Stimulated activated CD8-positive, alpha-beta memory T cell treated with anti-CD3 and anti-CD28 coated beads, Interleukin-12 subunit alpha, Interleukin-12 subunit beta, amount 100 ng/mL, for 4 hours (primary cell): ENCODE measurements at places on chromosomes 3 and 15.

GRCh38 chr3:29887451-29887850 is 606.6 kb downstream of the RBMS3 start:
- DNase-seq: no peak

GRCh38 chr3:87246662-87247429 is 19.7 kb downstream of the CHMP2B start:
- no peak for DNase-seq

DNA sequence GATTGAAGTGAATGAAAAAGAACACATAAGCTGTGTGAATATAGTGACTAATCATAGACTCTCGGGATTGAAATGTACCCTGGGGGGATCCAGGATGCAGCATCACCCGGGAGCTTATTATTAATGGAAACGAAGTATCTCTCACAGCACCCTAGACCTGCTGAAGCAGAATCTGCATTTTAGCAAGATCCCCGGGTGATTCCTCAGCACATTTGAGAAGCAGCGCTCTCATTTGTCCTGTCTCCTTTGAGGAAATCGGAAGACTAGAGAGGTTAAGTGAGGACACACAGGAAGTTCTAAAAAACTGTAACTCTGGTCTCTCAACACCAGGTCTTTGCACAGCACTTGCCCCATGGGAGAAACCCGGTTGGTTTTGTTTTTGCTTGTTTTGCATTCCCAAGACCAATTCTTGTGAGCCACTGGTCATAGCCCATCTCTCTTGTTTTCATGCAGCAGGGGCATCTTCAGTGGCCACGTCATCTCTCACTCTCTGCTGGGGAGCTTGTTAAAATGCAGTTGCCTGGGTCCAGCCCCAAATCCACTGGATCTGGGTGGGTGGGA is 30.2 kb downstream of the ZNF710 start:
- DNase-seq: no peak

GRCh38 chr3:10081871-10082270 is 26.2 kb downstream of the FANCD2OS start:
- no peak for DNase-seq
